ENCODE measurements at places on chromosomes 3 and 15. TPM values are rescaled to one million over a fixed set of nuclear protein-coding genes. Genes with fewer than 3 reads are reported as not detected.

GRCh38 chr15:81781395-81781794 lies 264.4 kb downstream of the MEX3B start:
- H3K4me3 ChIP-seq = no peak overlapping the region
- no peak for DNase-seq
- no peaks in the 10 kb centered on the region for H3K36me3 ChIP-seq

- DNase-seq = no peak
- no peaks in the 10 kb centered on the region for H3K36me3 ChIP-seq
- H3K27ac ChIP-seq = no peak overlapping the region
Observed at GRCh38 chr15:47620960-47621681, 96.2 kb upstream of the SEMA6D start.

DNA sequence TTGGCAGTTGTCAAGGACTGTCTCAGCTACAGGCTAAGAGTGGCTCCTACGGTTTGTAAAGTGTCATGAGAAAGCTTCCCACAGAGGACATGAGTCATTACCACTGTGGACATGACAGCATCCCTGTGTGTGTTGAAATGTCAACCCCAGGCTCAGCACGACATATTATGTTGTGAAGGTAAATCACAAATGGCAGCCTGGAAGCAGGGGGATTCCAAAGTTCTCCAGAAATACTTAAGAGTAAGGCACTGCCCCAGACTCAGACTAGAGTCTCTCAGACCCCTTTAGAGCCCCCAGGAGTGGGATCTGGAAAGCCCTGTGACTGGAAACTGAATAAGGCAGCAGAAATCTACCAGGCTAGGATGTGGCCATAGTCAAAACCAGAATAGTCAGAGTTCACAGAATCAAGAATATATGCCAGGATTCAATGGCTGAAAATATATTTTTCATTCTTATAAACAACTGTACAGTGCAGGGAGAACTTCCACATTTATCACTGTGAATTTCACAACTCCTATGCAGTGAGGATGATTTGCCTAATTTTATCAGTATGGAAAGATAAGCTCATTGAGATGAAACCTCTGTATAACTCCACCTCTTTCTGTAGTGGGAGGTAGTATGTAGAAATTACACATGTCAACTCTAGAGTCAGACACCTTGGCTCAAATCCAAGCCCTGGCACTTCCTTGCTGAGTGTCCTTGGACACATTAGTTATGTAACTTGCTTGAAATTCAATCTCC lies 237.1 kb upstream of the CFAP20DC start:
- no peaks in the 10 kb centered on the region for H3K4me1 ChIP-seq
- H3K36me3 ChIP-seq = no peaks in the 10 kb centered on the region
- no peak overlapping the region for H3K27ac ChIP-seq
- H3K4me3 ChIP-seq = no peak overlapping the region
- no peaks in the 10 kb centered on the region for H3K27me3 ChIP-seq
- DNase-seq = no peak

- no peak for DNase-seq
- H3K36me3 ChIP-seq = peaks cover 56% of the 10 kb centered on the region
- H3K4me1 ChIP-seq = peaks cover 43% of the 10 kb centered on the region
Observed at GRCh38 chr3:47418167-47419082, 37.6 kb downstream of the PTPN23 start.

- H3K4me1 ChIP-seq = peaks cover 8% of the 10 kb centered on the region
- H3K4me3 ChIP-seq = no peak overlapping the region
- no peak overlapping the region for H3K27ac ChIP-seq
- H3K36me3 ChIP-seq = no peaks in the 10 kb centered on the region
Observed at GRCh38 chr15:51801391-51801835, 28.0 kb upstream of the TMOD3 start.

- H3K27ac ChIP-seq = no peak overlapping the region
- DNase-seq = no peak
- H3K36me3 ChIP-seq = no peaks in the 10 kb centered on the region
- H3K4me3 ChIP-seq = no peak overlapping the region
- no peaks in the 10 kb centered on the region for H3K4me1 ChIP-seq
Observed at GRCh38 chr3:70315021-70315420, 2.6 kb upstream of the MDFIC2 start.

- no peak for DNase-seq
- no peak overlapping the region for H3K4me3 ChIP-seq
- 0 out of 2 replicates have a peak, but pooled peaks cover 5% of the 10 kb centered on the region for H3K4me1 ChIP-seq
- no peak overlapping the region for H3K27ac ChIP-seq
Observed at GRCh38 chr3:129831503-129831902, 62.0 kb downstream of the TMCC1 start.

- no peaks in the 10 kb centered on the region for H3K36me3 ChIP-seq
- DNase-seq = no peak
- H3K27ac ChIP-seq = no peak overlapping the region
- H3K4me1 ChIP-seq = peaks cover 5% of the 10 kb centered on the region
Observed at GRCh38 chr3:108320746-108321350, 24.5 kb downstream of the HHLA2 start.

DNA sequence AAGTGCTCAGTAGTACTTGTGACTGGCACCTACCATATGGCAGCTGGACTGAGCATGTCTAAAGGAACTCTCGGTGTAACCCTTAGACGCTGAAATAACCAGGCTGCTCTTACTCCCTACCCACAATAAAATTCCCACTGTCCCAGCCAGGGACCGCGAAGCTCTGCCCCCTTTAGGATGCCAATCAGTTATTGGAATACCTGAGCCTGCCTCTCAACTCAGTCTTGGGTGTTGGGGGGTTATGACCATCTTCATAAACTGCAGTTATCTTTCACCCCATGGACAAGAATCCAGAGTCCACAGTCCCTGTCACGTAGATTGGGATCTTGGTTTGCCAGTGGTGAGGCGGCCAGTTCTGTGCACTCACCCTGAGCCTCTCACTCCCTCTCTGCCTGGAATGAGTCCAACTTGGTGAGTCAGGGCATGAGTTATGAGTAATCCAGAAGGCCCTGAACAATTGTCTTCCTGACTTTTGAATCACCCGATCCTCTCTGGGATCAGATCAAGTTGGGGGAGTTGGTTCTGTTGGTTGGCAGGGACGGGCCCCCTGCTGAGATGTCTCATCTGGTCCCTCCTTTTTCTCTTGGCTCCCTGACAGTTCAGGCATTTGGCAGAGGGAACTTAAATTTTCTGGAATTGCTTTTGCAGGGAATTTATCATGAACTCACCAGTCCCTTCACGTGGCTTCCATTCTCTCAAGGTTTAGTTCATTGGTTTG lies 120.1 kb upstream of the UBE2E1 start:
- no peaks in the 10 kb centered on the region for H3K4me1 ChIP-seq
- H3K4me3 ChIP-seq = no peak overlapping the region
- peak; percentile 72 for DNase-seq
- H3K27me3 ChIP-seq = no peaks in the 10 kb centered on the region
- no peaks in the 10 kb centered on the region for H3K36me3 ChIP-seq

DNA sequence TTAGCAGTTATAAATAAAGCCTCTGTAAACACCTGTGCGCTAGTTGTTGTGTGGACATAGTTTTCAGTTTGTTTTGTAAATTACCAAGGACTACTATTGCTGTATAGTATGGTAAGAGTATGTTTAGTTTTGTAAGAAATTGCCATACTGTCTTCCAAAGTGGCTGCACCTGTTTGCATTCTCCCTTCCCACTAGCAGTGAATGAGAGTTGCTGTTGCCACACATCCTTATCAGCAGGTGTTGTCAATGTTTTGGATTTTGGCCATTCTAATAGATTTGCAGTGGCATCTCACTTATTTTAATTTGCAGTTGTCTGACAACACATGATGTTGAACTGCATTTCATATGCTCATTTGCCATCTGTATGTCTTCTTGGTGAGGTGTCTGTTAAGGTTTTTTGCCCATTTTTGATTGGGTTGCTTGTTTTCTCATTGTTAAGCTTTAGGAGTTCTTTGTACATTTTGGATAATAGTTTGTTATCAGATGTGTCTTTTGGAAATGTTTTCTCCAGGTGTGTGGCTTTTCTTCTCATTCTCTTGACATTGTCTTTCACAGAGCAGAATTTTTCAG lies 14.9 kb downstream of the TCAIM start:
- peaks cover 55% of the 10 kb centered on the region for H3K4me1 ChIP-seq
- no peaks in the 10 kb centered on the region for H3K27me3 ChIP-seq
- H3K36me3 ChIP-seq = no peaks in the 10 kb centered on the region
- DNase-seq = no peak

GRCh38 chr15:67303490-67304363 lies 49.1 kb downstream of the IQCH start:
- no peaks in the 10 kb centered on the region for H3K36me3 ChIP-seq
- peak; percentile 49 for DNase-seq
- no peak overlapping the region for H3K4me3 ChIP-seq

- no peaks in the 10 kb centered on the region for H3K36me3 ChIP-seq
- no peaks in the 10 kb centered on the region for H3K27me3 ChIP-seq
- peak; percentile 44 for DNase-seq
- H3K27ac ChIP-seq = no peak overlapping the region
- no peak overlapping the region for H3K4me3 ChIP-seq
Observed at GRCh38 chr3:158727206-158728060, 4.8 kb downstream of the RARRES1 start.

The KLHL6 gene
- not detected for total RNA-seq

The INSYN1 gene
- not detected for total RNA-seq

The TMEM212 gene
- not detected for total RNA-seq

The GOLGA6B gene
- not detected for total RNA-seq

The ANKRD34C gene
- total RNA-seq = not detected

- H3K4me3 ChIP-seq = no peak overlapping the region
- H3K27ac ChIP-seq = no peak overlapping the region
- peaks cover 92% of the 10 kb centered on the region for H3K4me1 ChIP-seq
- H3K36me3 ChIP-seq = peaks cover 16% of the 10 kb centered on the region
- DNase-seq = no peak
Observed at GRCh38 chr3:46936733-46937250, 39.8 kb downstream of the CCDC12 start.

The AMOTL2 gene
- total RNA-seq = 11.5 TPM

- no peak overlapping the region for H3K27ac ChIP-seq
- H3K27me3 ChIP-seq = no peaks in the 10 kb centered on the region
- no peak for DNase-seq
- peaks cover 19% of the 10 kb centered on the region for H3K4me1 ChIP-seq
- H3K36me3 ChIP-seq = no peaks in the 10 kb centered on the region
Observed at GRCh38 chr3:196517162-196517800, 2.1 kb upstream of the SMCO1 start.

The GOLGA8Q gene
- not detected for total RNA-seq

DNA sequence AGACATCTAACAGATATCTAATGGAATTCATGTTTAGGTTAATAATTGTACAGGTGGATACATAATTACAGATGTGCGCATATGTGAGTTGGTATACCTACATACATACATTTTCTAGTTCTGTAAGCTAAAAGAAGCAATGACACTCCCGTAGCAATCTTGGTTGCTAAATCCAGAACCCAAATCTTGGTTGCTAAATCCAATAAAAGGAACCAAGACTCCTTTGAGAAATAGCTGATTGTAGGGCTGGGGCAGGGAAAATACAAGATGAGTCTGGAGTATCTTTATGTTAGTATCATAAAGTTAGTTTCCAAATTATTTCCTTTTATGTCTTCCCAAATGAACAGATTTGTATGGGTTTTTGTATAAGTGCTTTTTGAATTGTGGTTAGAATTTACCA lies 135.2 kb downstream of the TMCC1 start:
- H3K4me3 ChIP-seq = no peak overlapping the region
- DNase-seq = no peak
- no peaks in the 10 kb centered on the region for H3K4me1 ChIP-seq
- H3K27ac ChIP-seq = no peak overlapping the region
- no peaks in the 10 kb centered on the region for H3K36me3 ChIP-seq

DNA sequence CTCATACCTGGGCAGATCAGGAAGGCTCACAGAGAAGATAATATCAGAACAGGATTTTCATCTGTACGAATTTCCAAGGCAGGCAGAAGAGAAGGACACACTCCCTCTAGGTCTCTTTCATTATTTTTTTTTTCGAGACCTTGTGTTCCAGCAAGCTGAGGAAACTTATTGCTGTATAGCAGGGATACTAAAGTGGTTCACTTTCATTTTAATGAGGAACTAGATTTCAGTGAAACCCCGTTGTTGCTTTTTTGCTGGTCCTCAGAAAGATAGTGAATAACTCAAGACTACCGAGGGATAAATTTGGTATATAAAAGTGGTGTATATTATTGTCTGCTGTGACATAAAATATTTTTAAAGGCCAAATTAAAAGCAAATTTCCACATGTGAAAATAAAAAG lies 24.6 kb downstream of the MEIS2 start:
- no peak for DNase-seq
- H3K27ac ChIP-seq = no peak overlapping the region
- no peak overlapping the region for H3K4me3 ChIP-seq

GRCh38 chr15:94300612-94301011 lies 69.3 kb downstream of the MCTP2 start:
- H3K36me3 ChIP-seq = no peaks in the 10 kb centered on the region
- H3K4me1 ChIP-seq = no peaks in the 10 kb centered on the region
- H3K27me3 ChIP-seq = no peaks in the 10 kb centered on the region
- no peak overlapping the region for H3K27ac ChIP-seq

DNA sequence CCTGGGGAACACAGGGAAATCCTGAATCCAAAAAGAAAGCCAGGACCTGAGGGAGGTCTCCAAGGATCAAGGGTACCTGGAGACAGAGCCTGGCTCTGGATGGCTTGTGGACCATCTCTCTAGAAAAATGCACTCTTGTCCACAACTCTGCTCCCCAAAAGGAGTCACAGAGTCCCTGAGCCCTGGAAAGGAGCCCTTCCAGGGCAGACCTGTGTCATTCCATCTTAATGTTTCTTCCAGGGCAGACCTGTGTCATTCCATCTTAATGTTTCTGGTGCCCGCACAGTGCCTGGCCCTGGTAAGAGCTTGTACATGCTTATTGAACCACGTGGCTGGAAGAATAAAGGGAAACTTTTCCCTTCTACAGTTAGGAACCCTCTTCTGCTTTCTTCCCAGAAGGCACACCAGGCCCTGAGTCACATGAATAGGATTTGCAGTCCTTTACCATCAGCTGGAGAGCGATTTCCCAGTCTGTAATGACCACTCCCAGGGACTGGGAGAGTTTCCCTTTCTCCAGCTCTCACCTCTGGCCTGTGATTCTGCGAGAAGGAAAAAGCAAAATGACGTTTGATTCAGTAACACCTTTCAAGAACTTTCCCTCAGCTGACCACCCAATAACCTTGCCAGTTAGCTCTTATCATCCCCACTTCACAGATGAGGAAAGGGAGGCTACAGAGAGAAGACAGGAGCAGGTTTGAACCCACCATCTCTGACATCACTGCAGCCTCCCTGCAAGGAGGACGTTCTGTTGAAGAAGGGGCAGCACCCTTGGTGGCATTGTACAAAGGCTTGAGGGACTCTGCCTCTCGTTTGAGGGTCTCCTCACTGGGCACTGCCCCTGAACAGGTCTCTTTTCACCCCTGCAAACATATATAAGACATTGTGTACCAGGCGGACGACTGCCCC lies 35.8 kb upstream of the SLCO2A1 start:
- DNase-seq = no peak
- no peak overlapping the region for H3K4me3 ChIP-seq
- peaks cover 27% of the 10 kb centered on the region for H3K4me1 ChIP-seq
- H3K36me3 ChIP-seq = no peaks in the 10 kb centered on the region
- peaks cover 15% of the 10 kb centered on the region for H3K27me3 ChIP-seq
